ENCODE measurements at places on chromosomes 12 and 14.

GRCh38 chr12:108287227-108287626 lies 51.9 kb downstream of the CMKLR1 start:
- DNase-seq, result no peak

- DNase-seq, result no peak
Measured at GRCh38 chr12:49585477-49586459, 17.8 kb upstream of the MCRS1 start.

DNA sequence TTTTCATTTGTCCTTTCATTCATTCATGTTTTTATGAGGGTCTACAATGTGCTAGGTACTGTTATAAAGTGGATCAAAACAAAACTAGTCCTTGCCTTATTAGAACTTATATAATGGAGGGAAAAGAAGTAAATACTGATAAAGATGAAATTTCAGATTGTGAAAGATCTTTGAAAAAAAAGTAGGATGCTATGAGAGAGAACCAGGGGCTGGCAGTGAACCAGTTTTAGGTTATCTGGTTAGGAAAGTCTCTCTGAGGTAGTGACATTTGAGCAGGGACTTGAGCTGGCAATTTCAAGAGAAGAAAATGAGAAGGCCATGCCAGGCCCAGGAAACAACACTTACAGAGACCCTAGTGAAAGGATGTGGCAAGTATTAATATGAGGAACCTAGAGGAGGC lies 57.3 kb upstream of the E2F7 start:
- DNase-seq, result no peak

DNA sequence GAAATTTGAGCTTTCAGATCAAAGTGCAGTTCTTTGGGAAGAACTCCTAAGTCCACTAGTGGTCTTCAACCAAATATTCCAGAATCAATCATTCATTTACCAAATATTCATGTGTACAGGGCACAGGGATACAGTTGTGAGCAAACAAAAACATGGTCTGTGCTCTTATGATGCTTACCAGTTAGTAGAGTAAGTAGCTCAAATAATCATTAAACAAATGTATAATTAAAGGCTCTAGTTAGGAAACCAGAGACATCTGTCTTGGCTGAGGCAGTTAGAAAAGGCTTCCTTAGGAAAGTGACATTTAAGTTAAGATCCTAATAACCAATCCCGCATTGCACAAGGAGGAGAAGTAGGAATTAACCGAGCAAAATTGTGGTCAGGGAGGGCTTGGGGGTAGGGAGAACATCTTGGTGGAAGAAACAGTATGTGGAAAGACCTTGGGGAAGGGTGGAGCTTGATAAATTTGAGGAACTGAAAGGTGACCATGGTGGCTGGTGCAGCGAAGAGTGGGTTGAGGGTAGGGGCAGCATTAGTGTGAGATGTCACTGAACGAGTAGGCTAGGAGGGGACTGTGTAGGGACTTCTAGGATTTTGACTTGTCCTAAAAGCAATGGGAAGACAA lies 40.0 kb downstream of the PEBP1 start:
- DNase-seq, result no peak

DNA sequence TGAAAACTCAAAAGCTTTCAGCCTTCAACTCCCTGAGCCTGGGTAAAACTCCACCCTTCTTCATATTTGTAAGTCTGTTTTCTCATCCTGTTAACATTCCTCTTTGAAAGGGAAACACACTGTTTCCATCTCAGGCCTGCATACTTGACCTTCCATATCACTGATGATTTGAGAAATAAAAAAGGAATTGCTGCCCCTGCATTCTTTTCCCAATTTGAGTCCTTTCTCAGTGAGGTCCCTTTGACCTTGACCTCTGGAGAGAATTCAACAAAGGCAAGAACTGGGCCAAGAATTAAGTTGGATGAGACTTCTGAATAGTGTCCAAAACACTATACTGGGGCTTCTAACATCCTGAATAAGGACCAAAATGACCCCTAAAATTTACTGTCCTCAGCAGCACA lies 108.0 kb downstream of the AEBP2 start:
- DNase-seq, result no peak
